ENCODE measurements at places on chromosomes 3 and 15.

DNA sequence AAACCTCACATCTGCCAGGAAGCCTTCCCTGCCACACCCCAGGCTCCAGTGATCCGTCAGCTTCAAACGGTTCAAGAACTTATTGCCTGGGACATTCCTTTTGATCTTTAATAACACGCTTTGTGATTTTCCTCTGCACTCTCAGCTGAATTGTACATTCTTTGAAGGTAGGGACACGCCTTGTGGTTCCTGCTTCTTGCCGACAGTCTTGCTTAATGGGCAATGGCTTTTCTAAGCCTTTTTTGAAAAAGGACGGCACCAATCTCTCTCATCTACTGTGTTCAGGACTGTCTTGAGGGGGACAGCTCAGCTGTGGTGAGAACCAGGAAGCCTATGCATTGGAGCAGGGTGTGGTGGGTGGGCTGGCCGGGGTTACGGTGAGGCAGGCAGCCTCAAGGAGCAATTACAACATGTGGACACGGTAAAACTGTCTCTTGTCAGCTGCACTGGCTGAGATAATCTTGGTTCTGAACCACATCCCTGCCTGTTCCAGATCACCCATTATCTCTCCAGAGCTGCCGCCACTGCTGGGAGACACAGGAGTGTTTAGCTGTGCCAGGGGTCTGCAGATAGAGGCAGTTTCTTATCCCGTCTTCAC is 46.0 kb upstream of the GLCE start:
- DNase-seq = no peak

DNA sequence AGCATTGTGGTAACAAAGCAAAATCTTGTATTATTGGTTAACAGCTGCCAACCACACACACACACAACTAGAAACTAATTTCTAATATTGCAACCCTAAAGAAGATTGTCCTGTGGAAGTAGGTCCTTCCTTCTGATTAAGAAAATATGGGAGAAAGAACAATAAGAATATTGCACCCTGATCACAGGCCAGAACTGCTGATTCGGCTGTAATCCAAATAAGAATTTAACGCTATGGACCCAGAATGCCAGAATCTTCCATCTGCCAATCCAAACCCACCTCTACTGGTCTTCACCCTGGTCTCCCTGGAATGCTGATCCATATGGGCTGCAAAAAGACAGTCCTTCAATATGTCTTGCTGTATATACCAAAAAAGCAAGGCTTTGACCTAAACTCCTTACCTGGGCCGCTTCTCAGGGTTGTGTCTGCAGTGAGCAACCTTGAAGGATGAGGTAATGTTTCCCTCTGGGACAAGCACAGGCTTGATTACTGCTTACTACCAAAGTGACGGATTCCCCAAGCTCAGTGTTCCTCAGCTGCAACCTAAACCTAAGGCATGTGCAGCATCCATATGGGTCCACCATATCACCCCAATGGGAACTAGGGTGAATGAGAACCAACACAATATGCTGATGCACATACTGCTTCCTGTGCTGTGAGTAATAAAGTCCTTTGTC is 8.0 kb downstream of the CCDC14 start:
- DNase-seq = no peak

DNA sequence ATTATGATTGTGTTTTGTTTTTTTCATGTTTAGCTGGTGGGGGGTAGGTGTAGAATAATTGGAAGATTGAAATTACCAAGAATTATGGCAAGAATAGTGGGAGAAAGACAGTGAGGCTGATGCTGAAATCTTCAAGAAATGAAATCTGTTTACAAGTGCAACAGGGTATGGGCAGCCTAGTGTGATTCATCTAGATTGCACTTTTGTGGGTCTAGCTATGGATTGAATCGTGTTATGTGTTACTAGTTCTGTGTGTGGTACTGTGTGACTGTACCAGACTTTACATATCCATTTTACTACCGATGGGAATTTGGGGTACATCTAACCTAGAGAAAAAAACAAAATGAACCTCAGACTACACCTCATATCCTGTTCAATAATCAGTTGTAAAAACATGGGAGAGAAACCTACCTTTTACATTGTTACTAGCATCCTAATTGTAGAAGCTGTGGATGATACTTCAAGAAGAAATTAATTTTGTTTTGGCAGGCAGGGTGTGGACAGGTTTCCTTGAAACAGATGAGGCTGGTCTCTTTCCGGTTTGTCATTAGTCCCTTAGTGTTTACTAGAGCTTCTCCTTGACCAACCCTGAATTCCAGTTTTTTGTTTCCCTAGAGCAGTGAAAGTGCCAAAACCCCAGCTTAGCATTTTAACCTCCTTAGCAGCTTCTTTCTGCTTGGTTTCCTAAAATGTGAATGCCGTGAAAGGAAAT is 47.9 kb downstream of the OPA1 start:
- DNase-seq = no peak

- no peak for DNase-seq
These were observed 115.7 kb downstream of the PDZRN3 start for GRCh38 chr3:73509066-73509465.

- DNase-seq = no peak
These were observed 263.3 kb downstream of the ZIC1 start for GRCh38 chr3:147672436-147672835.

- no peak for DNase-seq
These were observed 46.6 kb upstream of the TCF12 start for GRCh38 chr15:56871867-56872266.

- no peak for DNase-seq
These were observed 23.0 kb downstream of the TLNRD1 start for GRCh38 chr15:81023483-81024264.

DNA sequence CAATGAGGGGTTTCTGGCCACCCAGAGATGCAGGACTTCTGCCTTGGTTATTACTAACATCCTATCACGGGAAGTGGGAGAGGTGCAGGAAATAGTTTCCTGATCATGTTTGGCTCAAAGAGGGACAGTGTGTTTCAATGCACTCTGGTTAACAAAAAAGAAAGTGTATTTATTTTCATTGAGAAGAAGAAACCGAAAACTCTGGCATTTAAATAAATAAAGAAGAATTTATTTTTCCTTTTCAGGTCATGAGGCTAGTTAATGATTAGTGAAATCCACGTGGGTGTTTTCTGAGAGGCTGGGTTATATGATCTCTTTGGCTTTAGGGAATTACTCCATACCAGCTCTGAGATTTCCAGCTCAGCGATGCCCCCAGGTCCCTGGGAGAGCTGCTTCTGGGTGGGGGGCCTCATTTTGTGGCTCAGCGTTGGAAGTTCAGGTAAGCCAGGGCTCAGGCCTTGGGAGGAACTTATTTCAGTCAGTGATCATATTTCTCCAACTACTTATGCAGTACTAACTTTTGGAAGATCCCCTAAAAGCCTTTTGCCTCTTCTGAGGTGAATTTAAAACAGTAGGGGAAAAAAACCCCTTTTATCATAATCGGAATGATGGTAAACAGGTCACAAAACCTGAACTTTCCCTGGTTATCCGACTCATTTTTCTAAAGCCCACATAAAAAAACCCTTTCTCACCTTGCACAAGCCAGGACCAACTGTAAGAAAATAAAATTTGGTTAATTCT is at the start of gene PLA1A:
Gene PLA1A (plus strand): TSS at position 338 of the 741 bp plus-strand sequence. CDS start 29 bp downstream, at position 367.
- no peak for DNase-seq

- DNase-seq = no peak
These were observed 30.3 kb upstream of the CPOX start for GRCh38 chr3:98623572-98624280.

DNA sequence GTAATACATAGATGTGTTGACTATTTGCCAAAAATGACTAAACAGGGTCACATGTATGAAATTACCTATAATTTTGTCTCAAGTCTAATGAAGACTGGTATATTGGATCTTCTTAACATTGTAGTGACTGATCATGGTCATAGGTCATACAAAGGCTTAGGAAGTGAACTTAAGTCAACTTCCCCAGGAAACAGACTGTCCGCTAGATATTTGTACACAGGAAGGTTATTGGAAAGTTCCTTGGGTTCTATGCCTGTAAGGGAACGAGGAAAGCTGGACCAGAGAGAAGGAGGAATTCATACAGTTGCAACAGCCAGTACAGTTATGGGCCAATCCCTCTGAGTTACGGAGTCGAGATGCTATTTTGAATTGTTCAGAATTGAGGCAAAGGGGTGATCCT is 462.0 kb upstream of the THRB start:
- no peak for DNase-seq

- no peak for DNase-seq
These were observed 50.2 kb downstream of the PDHB start for GRCh38 chr3:58383476-58383875.

Data from stimulated activated CD8-positive, alpha-beta memory T cell treated with anti-CD3 and anti-CD28 coated beads, Interleukin-2, amount 100 ng/mL, for 48 hours (primary cell).